ENCODE measurements at places on chromosomes 5 and 9.

GRCh38 chr5:164746723-164747122, 1241.3 kb downstream of the MAT2B start:
- no peak for DNase-seq

DNA sequence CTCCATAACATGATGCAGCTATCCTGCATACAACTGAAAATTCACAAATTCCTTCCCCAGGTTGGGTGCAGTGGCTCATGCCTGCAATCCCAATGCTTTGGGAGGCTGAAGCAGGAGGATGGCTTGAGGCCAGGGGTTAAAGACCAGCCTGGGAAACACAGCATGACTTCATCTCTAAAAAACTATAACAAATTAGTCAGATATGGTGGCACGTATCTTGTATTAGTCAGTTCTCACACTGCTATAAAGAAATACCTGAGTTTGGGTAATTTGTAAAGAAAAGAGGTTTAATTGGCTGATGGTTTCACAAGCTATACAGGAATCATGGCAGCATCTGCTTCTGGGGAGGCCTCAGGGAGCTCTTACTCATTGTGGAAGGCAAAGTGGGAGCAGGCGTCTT, 56.4 kb upstream of the DAPK1 start:
- no peak for DNase-seq

GRCh38 chr9:81620002-81620390, 69.4 kb downstream of the TLE1 start:
- no peak for DNase-seq

GRCh38 chr9:93126825-93127368, 7.2 kb downstream of the NINJ1 start:
- DNase-seq, result no peak

GRCh38 chr9:93262537-93263310, 78.8 kb downstream of the WNK2 start:
- no peak for DNase-seq

DNA sequence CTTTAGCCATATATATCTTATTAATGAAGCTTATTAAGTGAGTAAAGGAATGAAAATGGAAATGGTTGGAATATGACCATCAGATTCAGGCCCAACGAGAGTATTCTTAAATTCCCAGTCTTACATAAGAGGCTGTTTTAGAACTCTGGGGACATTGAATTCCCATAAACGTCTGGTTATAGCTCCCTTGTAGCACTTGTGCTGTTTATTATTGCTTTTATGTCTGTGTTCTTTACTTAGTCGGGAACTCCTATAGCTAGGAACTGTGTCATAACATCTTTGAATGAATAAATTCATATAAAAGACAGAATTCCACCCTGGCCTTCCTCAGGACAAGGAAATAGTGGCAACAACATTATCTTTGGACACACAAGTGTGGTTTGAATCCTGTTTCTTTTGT, 58.4 kb downstream of the SH3GL2 start:
- no peak for DNase-seq

GRCh38 chr5:22465177-22465576, 388.0 kb downstream of the CDH12 start:
- DNase-seq, result no peak

GRCh38 chr9:36039696-36040095, 3.0 kb downstream of the RECK start:
- DNase-seq, result no peak

DNA sequence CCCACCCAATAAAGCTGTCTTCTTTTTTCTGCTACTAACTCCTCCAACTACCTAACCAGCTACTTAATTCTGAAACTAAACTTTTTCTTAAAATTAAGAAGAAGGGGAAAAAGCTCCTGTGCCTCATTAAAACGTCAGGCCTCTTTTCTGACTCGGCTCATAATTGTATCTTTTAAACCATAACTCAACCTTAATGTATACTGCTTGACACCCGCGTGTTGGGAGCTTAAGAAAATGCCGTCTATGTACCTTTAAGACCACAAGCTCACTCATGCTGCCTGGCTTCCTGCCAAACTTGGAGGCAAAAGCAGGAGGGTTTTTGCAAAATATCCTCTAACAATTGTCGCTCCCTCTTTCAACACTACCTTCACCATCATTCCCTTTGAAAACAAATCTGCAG, 5.0 kb downstream of the EBF1 start:
- peak; percentile 14 for DNase-seq

GRCh38 chr5:148374690-148375360, 8.9 kb upstream of the FBXO38 start:
- no peak for DNase-seq

DNA sequence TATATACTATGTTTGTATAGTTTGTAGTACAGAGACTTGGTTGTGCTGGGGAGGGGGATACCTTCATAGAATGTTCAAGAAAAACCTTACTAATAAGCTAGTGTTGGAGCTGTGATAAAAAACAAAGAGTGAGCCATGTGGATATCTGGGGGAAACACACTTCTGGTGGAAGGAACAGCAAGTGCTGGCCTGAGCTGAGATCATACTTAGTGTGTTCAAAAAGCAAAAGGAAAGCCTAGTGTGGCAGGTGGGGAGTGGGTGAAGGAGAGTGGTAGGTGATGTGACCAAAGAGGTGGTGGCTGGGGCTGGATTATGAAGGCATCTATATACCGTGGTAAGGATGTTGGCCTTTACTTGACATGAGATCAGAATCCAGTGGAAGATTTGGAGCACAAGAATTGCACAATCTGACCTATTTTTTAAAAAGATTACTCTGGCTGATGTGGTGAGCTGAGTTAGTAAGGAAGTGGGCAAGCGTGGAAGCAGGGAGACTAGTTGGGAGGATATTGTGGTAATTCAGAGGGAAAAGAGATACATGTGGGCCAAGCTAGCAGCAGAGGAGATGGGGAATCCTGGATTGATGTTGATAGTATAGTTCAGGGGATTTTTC, 26.6 kb downstream of the PALM2AKAP2 start:
- no peak for DNase-seq

DNA sequence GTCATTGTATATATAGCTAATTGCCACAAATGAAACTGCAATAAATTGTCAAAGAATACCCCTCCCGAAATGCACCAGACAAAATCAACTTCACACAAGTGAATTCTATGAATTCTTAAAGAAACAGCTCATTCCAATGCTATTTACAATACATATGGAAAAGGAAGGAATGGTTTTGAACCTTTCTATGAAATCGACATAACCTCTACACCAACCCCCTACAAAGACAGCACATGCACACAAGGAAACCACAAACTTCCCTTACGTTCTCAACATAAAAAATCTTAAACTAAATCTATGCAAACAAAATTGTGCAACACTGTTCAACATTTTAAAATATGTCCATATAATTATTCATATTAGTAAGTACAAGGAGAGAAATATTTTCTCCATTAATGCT, 39.2 kb downstream of the MARCHF11 start:
- DNase-seq, result no peak

- no peak for DNase-seq
Observed at GRCh38 chr5:77129391-77129990, 42.4 kb upstream of the ZBED3 start.

- DNase-seq, result no peak
Observed at GRCh38 chr5:51388488-51389287, 5.4 kb downstream of the ISL1 start.

GRCh38 chr5:40688127-40688761, 8.5 kb downstream of the PTGER4 start:
- DNase-seq, result peak; percentile 77

- DNase-seq, result no peak
Observed at GRCh38 chr5:146027751-146028150, 77.6 kb downstream of the PLAC8L1 start.

- no peak for DNase-seq
Observed at GRCh38 chr9:136327304-136327974, at the start of gene GPSM1. Gene GPSM1, plus strand, starts transcription at chr9:136327539. Its CDS starts 157 bp downstream, at chr9:136327696.

GRCh38 chr9:85432599-85432998, 309.2 kb downstream of the AGTPBP1 start:
- DNase-seq, result no peak

DNA sequence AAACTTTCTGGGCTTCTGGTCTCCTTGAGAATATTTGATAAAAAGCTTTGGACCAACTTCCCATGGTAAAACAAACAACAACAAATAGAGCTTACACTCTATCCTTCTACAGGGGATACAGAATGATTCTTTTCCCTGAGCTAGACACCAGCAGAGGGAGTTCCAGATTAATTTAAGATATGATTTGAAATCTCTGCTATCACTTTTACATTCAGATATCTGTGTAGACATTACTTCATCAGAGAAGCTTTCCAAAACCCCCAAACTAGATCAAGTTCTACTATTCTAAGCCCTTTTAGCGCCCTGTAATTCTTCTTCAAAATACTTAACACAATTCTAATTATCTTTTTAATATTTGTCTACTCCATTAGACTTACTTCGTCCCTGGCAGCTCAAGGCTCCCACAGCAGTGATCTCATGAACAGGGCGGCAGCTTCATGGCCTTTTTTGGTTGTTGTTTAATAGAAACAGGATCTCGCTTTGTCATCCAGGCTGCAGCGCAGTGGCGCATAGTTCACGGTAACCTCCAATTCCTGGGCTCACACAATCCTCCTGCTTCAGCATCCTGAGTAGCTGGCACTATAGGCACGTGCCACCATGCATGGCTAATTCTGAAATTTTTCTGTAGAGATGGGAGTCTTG, 955 bp upstream of the GALNT12 start:
- DNase-seq, result no peak

DNA sequence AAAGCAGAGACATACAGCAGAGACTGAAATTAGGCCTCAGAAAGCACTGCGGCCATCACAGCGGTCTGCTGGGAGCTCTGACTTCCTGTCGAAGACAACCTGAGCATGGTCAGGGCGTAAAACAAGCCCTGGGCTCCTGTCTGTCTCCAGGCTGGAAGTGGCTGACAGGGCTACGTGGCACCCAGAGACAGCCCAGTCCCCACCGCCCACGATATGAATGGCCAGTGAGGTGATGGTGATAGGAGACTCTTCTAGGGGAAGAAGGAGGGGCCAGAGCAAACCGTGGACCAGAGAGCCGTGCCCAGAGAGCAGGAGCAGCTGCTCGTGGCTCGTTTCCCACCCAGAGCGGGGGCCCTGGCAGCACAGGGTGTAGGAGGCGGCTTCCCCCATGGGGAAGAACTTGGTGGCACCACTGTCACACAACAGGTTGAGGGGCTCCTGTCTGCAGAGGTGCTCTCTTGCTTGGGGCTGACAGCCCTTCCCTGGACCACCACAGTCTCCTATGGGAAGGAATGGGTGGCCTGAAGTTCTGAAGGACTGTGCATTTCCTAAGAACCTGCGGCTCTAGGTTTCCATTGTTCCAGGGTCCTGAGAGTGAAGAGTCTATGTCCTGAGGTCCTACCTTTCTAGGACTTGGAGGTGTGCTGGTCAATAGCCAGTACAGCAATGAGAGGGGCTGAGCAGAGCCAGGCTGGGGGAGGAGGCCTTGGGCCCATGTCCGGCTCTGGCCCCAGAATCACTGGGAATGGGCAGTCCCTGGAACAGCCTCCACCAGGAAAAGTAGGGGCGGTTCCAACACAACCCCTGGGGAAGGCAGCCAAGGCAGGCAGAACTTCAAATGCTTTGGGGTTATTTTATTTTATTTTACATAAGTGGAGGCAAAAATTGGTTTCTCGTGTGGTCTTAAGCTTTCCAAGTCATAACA, 56.4 kb downstream of the BARX1 start:
- DNase-seq, result no peak

- DNase-seq, result no peak
Observed at GRCh38 chr5:178861627-178862026, 1.9 kb downstream of the ZNF354B start.

- no peak for DNase-seq
Observed at GRCh38 chr5:123610665-123611405, 98.9 kb downstream of the CSNK1G3 start.

- no peak for DNase-seq
Observed at GRCh38 chr5:97043511-97043910, 98.9 kb downstream of the LIX1 start.

DNA sequence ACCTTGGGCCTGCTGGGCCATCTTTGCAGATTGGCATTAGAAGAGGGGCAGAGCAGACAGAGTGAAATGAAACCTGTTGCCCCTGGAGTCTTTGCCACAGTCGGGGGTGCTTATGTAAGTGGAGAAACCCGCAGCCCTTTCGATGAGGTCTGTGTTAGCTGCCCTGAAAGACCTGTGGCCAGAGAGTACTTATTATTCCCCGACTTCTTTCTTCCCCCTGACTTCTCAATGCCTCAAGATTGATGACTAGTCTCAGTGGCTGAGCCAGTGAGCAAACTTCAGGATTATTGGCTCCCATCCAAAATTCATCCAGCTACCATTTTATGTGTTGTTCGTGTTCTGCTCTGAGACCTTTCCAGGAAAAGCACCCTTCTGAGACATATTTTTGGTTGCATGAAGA, 7.6 kb downstream of the NTRK2 start:
- DNase-seq, result no peak

GRCh38 chr5:139908749-139909148, 113.1 kb downstream of the PSD2 start:
- DNase-seq, result no peak
